ENCODE measurements at places on chromosomes 11 and 22. TPM values are rescaled to one million over a fixed set of nuclear protein-coding genes. Genes with fewer than 3 reads are reported as not detected.

DNA sequence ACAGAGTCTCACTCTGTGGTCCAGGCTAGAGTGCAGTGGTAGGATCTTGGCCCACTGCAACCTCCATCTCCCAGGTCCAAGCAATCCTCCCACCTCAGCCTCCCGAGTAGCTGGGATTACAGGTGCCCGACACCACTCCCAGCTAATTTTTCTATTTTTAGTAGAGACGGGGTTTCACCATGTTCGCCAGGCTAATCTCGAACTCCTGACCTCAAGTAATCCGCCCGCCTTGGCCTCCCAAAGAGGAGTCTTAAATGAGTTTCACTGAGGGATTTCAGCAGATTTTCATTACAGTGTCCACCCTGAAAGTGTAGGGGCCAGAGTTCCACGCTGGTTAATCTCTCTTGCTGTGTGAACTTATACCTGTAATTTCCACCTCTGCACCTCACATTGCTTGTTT, 412 bp upstream of the RPS3 start:
- no peak for DNase-seq

DNA sequence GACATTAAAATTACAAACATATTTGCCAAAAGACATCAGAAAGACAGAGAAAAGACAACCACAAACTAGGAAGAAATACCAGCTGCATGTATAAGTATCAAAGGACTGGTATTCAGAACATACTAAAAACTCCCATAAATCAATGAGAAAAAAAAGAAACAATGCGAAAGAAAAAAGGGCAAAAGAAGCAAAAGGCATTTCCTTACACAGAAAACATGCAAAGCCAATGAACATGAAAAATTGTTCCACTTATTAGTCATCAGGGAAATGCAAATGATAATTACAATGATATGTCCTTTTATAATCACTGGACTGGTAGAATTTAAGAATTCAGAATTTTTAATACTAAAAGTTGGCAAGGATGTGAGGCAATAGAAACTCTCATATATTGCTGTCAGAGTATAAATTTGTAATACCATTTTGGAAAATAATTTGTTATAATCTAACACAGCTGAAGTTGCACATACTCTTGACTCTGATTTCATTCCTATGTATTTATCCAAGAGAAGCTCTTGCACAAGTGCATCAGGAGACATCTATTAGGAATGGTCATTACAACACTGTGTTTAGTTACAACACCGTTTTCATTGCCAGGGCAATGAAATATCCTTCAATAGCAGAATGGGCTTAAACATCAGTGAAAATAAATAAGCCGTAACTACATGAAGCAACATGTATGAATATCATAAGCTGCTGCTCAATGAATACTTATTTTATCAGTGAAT, 279.7 kb downstream of the SWAP70 start:
- DNase-seq = peak; percentile 97

DNA sequence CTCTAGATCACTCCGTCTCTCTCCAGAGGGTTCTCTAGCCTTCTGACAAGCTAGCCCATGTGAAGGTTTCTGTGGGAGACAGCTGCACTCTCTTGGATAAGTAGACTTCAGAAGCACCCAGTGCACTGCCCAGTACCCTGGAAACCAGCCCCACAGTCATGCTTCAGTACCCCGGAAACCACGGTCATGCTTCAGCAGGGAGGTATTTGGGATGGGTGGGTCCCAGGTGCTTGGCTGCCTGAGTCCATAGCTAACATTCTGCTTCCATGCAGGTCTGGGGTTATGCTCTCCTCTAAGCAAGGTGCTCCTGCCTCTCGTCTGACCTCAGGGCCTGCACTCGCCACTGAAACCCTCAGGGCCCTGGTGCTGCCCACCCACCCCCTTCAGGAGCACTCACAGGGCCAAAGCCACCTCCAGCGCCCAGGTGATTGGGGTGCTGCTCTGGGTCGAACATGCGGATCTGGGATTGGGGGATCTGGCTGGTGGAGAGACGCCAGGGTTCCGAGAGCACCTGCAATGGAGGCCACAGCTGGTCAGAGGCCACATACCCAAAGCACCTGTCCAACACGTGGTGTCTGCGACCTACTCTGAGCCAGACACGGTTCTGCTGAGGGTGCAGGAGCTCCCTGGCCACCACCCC, 7.3 kb upstream of the SYCE3 start:
- no peak for DNase-seq

DNA sequence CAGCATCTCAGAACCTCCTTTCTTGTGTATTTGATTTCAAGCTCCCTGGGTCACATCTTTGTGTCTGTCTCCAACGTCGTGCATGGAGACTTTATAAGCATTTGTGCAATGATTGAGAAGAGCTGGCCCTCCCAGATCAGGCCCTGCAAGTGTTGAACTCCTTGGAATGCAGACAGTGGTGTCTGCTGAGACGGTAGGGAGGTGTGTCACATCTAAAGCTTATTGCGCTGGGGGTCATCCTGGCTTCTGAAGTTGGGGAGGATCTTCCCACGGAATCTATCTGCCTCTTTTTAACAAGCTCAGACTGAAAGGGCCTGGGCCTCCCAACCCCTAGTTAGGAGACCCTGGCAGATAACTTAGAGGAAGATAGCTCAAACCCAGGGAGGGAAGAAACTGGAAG, 6.7 kb downstream of the APLNR start:
- DNase-seq = no peak

DNA sequence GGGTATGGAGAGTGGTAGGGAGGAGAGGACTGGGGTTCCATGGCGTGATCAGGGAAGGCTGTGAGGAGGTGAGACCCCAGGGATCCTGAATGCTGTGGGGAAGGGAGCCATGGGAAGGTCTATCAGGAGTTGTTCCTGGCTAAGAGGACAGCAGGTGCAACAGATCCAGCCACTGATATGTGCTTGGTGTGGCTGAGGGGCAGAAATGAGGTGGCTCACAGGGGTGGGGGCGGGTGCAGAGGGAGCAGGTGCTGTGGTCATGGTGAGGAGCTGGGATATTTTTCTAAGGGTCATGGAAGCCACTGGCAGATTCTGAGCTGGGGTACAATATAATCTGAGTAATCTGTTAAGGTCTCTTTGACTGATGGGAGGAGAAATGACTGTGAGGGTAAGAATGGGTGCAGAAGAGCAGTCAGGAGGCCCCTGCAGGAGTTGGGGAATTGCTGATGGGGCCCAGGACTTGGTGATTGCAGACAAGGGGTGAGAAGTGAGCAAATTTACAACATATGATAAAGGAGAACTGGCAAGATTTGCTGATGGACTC, 31.3 kb upstream of the DMC1 start:
- DNase-seq = no peak

DNA sequence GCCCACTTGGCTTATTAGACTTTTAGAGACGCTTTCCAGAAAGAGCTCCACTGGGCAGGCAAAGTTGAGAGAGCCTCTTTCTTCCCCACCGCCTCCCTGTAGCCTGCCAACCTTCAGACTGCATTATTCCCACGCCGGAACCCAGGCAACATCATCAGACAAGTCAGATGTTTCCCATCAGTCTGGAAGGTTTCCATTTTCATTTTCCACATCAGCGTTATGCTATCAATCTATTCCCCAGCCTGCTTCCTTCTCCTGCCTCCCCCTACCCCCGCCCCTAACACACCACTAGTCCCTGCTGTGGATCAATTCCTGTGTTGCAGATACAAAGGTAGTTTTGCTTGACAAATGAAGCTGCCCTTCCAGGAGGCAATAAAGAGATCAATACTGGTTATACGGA, 184.8 kb downstream of the DSCAML1 start:
- peak; percentile 74 for DNase-seq

DNA sequence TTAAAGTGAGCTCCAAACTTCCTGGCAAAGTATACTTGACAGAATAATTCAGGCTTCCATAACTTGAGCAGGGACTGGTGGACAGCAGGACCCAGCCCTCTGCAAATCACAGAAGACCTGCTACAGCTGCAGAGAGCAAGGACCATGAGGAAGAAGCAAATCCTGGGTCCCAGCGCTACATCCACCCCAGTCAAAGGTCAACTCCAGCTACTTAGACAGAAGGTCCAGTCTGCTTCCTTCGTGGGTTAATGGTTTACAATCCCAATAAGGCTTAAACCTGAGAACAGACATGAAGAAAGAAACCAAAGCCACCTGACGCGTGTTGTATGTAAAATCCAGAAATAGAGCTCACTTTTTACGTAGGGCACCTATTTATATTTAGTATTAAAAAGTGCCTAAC, 57.7 kb downstream of the SHANK2 start:
- no peak for DNase-seq

- DNase-seq = no peak
Observed at GRCh38 chr11:77959434-77959833, 35.0 kb downstream of the INTS4 start.

GRCh38 chr11:46471943-46472661, 80.5 kb upstream of the CHRM4 start:
- no peak for DNase-seq

DNA sequence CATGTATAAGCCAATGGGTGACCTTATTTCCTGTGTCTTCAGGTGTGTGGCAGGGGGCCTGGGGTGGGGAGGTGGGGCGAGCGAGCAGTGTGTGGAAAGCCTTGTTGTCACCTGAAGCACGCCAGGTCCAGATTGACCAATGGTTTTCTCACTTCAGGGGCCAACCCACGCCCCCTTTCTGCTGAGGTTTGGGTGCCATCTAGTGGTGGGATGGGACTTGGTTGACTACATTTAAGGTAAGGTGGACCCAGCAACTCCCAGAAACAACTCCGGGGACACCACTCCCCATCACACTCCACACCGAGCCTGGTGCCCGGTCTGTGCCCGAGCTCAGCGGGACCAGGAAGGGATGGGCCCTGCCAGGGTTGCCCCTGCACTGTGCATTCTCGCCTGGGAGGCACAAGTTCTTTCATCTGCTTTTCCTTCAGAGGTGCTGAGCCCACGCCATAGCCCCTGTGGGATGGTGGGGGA, 40.0 kb downstream of the TPCN2 start:
- peak; percentile 83 for DNase-seq

DNA sequence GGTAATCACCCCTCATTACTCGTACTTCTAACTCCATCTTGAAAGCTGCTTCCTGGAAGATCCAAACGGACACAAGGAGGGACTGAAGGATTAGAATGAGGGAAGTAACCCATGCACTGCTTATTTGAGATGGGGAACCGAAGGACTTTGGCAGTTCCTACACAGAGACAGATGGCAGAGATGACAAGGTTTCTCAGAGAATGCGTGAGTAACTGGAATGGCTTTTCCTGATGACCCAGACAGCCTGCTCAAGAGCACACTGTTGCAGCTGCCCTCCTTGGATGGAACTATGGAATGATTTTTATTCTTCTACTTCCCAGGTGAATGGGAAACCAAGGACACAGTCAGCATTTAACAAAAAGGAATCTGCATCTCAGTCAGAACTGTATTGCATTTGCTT, 7.3 kb downstream of the KCNJ11 start:
- DNase-seq = no peak

DNA sequence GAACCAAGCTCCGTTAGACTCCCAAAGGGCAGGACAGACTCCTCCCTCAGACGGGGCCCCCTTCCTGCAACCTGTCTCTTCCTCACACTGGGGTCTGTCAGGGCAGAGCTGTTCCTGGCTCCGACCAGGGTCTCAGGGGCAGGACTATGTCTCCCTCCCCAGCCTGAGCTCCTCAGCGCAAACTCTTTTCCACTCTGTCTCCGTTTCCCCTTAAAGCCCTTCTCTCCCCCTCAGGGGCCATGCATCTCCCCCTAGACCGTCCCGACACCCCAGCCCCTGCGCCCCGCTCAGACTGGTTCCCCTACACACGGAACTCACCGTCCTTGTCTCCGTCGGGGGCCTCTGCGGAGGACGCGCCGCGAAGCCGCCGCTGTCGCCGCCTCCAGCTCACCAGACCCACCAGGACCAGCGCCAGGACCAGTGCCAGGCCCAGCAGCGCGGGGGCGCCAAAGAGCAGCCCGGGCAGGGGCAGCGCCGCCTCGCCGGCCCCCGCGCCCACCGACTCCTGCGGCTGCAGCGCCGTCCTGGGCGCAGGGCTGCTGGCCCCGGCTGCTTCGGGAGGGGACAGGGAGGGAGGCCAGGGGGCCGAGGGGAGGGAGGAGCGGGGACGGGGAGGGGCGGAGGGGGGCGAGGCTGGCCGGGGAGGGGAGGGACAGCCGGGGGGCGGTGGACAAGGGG, 684 bp downstream of the TNFRSF13C start:
- DNase-seq = peak; percentile 63

Gene OR52R1
- not detected for total RNA-seq

Gene KLHL35
- total RNA-seq = 3.6 TPM

Gene KCNA4
- 0.31 TPM for total RNA-seq

Gene SELENOH
- total RNA-seq = 113 TPM

Gene PTPN5
- 0.18 TPM for total RNA-seq
